ENCODE measurements at places on chromosomes 7 and 10. TPM values are rescaled to one million over a fixed set of nuclear protein-coding genes. Genes with fewer than 3 reads are reported as not detected.

The ANK3 gene
- total RNA-seq: 184 TPM

The GCK gene
- not detected for total RNA-seq

The SCRN1 gene
- total RNA-seq: 116 TPM

The GRM3 gene
- 4.1 TPM for total RNA-seq

The EN2 gene
- 0.19 TPM for total RNA-seq

The AOAH gene
- 1.9 TPM for total RNA-seq

The IQUB gene
- total RNA-seq: 25.5 TPM

The GIMAP4 gene
- 0.32 TPM for total RNA-seq
